ENCODE measurements at places on chromosomes 11 and 22. TPM values are rescaled to one million over a fixed set of nuclear protein-coding genes. Genes with fewer than 3 reads are reported as not detected.

RIMBP3B gene
- 0.06 TPM for total RNA-seq

GRCh38 chr22:30605449-30606110 is 1.4 kb upstream of the TCN2 start:
- DNase-seq, result peak; percentile 74

- no peak for DNase-seq
Observed at GRCh38 chr11:72599325-72600117, 74.7 kb downstream of the PDE2A start.

- DNase-seq, result no peak
Observed at GRCh38 chr22:19723983-19724827, 866 bp downstream of the GP1BB start.

- no peak for DNase-seq
Observed at GRCh38 chr22:43391306-43391705, 20.5 kb upstream of the MPPED1 start.

C1QTNF5 gene
- 39.9 TPM for total RNA-seq

DEPDC5 gene
- 14.7 TPM for total RNA-seq

OR4C11 gene
- total RNA-seq, result not detected

TRIM49 gene
- not detected for total RNA-seq

DNA sequence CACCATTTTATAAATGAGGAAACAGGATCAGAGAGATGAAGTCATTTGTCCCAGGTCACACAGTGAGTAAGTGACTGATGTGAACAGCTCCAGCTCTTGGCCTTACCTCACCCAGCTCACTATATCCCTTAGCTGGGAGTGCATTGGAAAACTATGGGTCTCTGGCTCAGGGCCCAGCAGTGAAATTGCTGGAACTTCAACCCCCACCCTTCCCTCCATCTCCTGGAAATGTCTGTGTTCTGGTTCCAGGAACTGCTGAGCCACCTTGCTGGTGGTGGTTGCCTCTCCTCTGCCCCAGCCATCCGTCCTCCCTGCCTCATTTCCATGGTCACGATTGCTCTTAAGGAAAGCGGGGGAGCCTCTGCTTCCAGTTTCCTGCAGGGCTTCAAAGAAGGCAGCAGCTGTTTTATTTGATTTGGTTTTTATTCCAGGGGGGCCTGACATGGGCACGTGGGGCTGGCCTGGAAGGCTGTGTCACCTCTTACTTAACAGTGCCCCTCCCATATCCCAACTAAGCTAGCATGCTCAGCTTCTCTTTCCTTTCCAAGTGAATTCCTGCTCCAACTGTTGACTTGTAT is 46.2 kb upstream of the CSTF3 start:
- peak; percentile 42 for DNase-seq

GRCh38 chr11:2269601-2270321 is 627 bp downstream of the ASCL2 start:
- peak; percentile 50 for DNase-seq

GRCh38 chr11:119722281-119722794 is 6.7 kb downstream of the NECTIN1 start:
- no peak for DNase-seq

HTR3A gene
- not detected for total RNA-seq

GRCh38 chr11:20612416-20612815 is 13.0 kb downstream of the SLC6A5 start:
- no peak for DNase-seq

DNA sequence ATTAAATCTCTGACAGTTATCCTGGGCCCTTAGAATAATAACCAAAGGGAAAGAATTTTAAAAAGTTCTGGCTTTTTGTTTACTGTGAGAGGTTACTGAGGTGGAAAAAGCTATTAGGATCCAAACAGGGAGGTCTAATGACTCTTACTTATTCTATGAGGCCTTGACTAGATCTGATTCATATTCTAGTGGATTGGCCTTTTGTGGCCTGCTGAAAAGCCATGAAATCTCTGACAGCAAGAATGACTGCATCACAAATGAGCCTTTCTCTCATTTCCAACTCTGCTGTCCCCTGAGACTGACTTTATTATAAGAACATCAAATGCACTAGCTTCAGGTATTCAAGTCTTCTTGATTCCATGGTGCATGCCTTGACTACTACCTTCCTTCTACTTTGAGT is 1797.6 kb downstream of the LRRC4C start:
- no peak for DNase-seq

DNA sequence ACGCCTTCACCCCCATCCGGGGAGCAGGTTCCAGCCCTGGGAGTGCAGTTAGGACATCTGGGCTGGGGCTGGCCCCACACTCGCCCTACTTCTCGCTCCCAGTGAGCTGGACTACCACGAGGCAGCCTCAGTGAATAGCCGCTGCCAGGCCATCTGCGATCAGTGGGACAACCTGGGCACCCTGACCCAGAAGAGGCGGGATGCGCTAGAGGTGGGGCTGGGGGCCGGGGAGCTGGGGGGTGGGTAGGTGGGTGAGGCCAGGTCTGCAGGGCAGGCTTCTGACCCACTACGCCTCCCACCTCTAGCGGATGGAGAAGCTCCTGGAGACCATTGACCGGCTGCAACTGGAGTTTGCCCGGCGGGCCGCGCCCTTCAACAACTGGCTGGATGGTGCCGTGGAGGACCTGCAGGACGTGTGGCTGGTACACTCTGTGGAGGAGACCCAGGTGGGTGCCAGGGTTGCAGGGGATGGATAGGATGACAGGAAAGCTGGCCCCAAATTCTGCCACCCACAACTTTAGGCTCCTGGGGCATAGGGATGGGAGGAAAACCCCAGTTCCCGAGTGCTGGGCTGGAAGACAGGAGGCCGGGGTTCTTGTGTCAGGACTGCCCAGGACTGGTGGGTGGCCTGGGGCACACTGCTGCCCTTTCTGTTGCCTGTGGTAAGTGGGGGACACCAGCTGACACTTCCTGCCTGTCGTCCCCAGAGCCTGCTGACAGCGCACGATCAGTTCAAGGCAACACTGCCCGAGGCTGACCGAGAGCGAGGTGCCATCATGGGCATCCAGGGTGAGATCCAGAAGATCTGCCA is 8.3 kb downstream of the CTSF start:
- no peak for DNase-seq

- DNase-seq, result no peak
Observed at GRCh38 chr11:18792827-18793226, 1.2 kb upstream of the PTPN5 start.

PRODH gene
- 5.6 TPM for total RNA-seq

TMEM45B gene
- not detected for total RNA-seq

DNA sequence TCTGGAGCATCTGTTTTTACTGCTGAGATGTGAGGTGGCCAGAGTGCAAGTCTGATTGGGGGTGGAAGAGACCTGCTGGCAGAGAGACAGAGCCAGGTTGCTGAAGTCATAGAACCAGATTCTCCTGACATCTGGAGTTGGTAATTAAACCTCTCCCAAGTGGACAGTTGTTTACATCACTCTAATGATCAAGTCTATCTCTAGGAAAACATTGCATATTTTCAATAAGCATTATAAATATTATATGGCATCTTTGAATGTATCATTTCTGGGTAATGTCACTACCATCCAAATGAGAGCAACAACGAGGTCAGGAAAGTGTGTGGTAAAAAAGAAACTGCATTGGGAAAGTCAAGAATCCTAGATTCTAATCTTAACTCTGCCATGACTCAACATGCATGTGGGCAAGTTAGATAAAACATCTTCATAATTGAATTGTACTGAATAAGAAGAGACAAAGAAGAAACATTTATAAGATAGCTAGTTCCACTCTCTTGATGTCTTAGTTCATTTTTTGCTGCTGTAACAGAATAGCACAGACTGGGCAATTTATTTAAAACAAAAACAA is 351.2 kb upstream of the API5 start:
- no peak for DNase-seq

GRCh38 chr11:27722117-27722952 is 22.1 kb upstream of the BDNF start:
- DNase-seq, result no peak

DNA sequence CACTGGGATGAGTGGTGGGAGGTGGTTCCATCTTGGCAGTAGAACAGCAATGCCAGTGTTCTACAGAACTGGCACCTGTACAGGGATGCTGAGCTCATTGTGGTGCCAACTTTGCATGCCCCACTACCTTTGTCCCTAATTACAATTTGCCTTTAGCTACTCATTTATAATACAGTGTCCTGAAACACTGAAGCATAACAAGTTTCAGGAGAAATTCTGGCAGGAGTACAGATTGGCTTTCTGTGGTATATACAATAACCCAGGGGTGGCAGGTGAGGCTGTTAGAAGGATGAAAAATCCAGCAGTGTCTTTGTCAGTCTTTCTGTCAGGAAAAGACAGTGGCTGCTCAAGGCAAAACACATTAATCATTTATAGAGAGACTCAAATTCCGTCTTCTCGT is 240.3 kb downstream of the FAM76B start:
- no peak for DNase-seq

DNA sequence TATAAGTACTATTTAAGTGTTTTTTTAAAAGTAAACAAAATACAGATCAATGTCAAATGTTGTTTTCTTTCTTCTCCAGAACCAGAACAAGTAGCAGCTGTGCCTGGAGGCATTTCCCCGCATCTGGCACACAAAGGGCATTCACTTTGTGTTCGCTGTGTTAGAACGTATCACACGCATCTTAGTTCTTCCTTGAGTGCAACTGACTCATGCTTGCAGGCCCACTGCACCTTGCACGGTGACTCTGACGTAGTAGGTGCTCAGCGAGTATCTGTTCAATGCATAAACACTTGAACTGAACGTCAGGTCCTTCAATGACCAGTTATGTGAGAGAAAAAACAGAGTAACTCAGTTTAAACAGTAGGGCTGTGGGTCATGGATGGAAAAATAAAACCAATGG is 3.5 kb downstream of the IFT27 start:
- DNase-seq, result no peak

GRCh38 chr11:121304759-121305158 is 12.2 kb downstream of the SC5D start:
- DNase-seq, result no peak

THAP12 gene
- total RNA-seq, result 25.2 TPM

YPEL1 gene
- total RNA-seq, result 5.3 TPM

GRCh38 chr11:112822478-112823274 is 138.5 kb upstream of the NCAM1 start:
- DNase-seq, result no peak

- DNase-seq, result no peak
Observed at GRCh38 chr11:43486141-43486540, 127.4 kb downstream of the TTC17 start.

GRCh38 chr11:134622458-134622857 is 210.4 kb upstream of the B3GAT1 start:
- DNase-seq, result no peak

DNA sequence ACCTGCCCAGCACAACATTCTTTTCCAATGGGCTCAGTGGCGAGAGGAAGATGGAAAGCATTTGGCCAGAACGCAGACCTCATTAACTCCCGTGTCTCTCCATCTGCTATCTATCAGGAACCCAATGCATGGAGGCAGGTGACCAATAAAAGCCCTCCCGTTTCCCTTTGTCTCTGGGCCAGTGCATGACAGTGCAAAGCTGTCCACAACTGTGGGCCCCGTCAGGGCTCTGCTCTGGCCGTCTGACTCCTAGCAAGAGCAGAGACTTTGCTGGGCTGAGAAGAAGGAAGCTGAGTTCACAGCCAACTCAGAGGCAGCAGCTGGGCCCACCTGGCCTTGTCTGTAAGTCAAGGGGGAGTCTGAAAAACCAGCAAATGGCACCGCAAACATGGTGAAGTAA is 177.8 kb downstream of the TENM4 start:
- DNase-seq, result peak; percentile 45

GRCh38 chr22:16824716-16825687 is at the start of gene XKR3:
Gene XKR3, minus strand, starts transcription at chr22:16825411. Its CDS starts 17,338 bp downstream, at chr22:16808073.
- no peak for DNase-seq

- no peak for DNase-seq
Observed at GRCh38 chr22:39898997-39899396, 1.9 kb upstream of the GRAP2 start.

GRCh38 chr11:79676396-79676795 is 235.6 kb upstream of the TENM4 start:
- DNase-seq, result no peak

ZNF214 gene
- 1.4 TPM for total RNA-seq

RTN4RL2 gene
- total RNA-seq, result 1.9 TPM

DNA sequence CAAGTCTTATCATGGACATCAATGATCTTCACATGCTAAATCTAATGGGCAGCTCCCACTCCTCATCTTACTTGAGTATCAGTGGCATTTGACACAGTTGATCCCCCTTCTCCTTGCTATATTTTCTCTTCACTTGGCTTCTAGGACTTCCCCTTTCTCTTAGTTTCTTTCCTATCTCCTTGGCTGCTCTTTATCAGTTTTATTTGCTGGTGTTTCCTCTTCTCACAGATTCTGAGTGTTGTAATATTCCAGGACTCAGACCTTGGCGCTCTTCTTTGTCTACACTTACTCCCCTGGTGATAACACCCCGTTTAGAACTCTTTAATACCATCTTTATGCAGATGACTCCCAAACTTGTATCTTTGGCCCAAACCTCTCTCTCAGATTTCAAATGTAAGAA is 33.9 kb upstream of the RASSF10 start:
- no peak for DNase-seq

GRCh38 chr22:31308181-31308580 is 15.9 kb upstream of the PIK3IP1 start:
- no peak for DNase-seq
